ENCODE measurements at places on chromosomes 1 and 21.

DNA sequence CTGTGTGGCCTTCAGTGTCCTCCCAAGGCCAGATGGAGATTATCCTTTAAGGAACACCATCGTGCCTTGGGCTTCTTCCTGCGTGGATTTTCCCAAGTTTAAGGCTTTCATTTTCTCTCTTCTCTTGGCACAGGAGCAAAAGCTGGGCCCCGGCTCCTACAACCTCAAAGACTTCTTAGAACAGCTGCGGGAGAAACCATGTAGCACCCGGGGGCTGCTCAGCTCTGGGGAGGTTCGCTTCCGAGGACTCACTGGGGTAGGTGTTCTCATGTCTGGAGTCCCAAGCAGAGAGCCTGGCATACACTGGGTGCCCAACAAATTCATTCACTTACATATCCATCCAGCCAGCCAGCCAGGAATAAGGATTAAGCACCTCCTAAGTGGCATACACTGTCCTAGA is 6.6 kb upstream of the TTC22 start:
- DNase-seq = no peak

GRCh38 chr1:99814373-99814900 is 35.7 kb upstream of the AGL start:
- DNase-seq = no peak

DNA sequence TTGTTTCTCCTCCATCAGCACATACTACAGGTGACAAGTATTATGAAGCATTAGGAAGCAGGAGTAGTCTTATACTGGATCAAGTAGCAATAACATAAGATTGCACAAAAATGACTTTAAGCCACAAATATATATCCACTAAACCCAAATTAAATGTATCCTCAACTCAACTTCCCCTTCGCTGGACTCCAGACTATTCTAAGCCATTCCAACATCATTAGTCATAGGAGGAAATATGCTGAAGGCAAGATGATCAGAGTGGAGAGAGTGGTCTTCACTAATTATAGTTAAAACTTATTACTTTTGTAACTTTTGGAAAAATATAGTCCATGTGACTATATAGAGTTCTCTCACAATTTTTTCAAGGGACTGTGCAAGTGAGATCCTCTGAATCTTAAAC is 390.7 kb upstream of the ZP4 start:
- no peak for DNase-seq

DNA sequence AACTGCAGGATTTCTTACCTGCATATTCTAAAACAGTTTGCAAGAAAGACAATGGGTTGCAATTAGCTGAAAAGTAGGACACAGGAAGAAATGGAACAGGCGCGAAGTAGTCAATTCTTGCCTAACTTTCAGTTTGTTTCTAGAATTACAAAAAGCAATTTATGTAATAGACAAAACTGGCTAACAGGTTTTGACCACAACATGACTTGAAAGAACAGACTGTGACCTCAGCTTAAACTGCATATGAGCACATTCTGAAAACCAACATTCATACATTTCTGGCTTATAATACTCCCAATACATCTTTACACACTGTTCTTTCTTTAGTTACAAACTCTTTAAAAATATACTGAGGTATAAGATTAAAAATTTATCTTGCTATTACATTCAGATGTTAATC is 405.9 kb upstream of the B3GALT2 start:
- no peak for DNase-seq

GRCh38 chr21:15627823-15628222 is 102.0 kb upstream of the USP25 start:
- DNase-seq = no peak

GRCh38 chr1:45804669-45804969 is 1.2 kb downstream of the MAST2 start:
- no peak for DNase-seq

GRCh38 chr1:210779269-210779668 is 354.7 kb downstream of the KCNH1 start:
- DNase-seq = no peak

DNA sequence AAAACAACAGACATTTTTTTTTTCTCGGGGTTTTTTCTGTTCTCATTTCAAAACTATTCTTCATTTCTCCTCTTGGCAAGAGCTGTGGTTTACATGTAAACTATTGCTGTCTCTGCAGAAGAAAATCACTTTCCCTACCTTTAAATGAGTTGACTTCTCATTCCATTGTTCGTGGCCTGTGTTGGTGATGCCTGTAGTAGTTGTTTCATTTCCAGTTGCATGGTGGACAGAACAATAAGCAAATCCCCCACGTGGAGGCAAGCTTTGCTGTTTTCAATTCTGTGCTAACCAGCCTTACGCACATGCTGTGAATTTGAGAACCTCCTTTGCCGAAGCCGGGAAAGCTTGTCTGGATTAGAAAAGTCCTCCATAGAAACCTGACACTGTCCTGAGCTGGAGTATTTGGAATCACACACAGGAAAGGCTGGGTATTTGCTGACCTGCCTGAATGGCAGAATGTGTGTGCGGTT is 26.2 kb upstream of the MAP3K7CL start:
- peak; percentile 15 for DNase-seq

- no peak for DNase-seq
These were observed 14.5 kb upstream of the NLRP3 start for GRCh38 chr1:247401310-247402119.

- DNase-seq = no peak
These were observed 643 bp downstream of the CFAP298 start for GRCh38 chr21:32611471-32611997.

GRCh38 chr1:152654110-152654509 is 9.1 kb upstream of the LCE2D start:
- peak; percentile 28 for DNase-seq

- DNase-seq = no peak
These were observed 75.4 kb downstream of the CENPF start for GRCh38 chr1:214678386-214678785.

DNA sequence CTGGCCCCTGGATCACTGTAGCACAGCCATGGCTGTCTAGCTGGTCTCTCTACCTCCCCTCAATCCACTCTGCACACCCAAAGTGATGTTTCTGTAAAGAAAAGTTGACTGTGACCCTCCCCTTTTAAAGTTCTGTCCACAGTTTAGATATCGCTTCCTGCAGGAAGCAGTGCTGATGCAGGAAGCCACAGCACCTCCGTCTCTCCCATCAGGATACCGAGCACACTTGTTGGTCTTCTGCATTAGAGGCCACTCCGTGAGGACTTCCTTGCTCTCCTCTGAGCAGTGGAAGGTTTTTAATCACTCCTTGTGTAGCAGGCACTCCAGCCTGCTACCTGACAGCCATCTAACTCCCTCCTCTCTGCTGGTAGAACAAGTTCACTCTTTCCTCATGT is 69.5 kb downstream of the GADD45A start:
- DNase-seq = no peak

GRCh38 chr1:52007215-52008002 is 16.9 kb upstream of the RAB3B start:
- DNase-seq = no peak

- DNase-seq = no peak
These were observed 161.2 kb downstream of the RUNX1 start for GRCh38 chr21:34887725-34888568.

DNA sequence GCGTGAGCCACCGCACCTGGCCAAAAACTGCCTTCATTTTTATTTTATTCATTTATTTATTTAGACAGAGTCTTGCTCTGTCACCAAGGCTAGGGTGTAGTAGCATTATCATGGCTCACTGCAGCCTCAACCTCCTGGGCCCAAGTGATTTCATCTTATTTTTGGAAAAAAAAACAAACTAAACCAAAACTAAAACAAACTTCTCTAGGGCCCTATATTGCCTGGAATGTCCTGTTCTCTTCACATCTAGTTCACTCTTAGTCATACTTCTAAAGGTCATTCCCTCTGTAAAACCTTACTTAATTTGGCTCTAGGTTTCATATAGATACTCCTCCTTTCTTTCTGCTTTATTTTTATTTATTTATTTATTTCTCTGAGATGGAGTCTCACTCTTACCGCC is 15.6 kb downstream of the RPS27 start:
- no peak for DNase-seq

- no peak for DNase-seq
These were observed 902.9 kb downstream of the LTN1 start for GRCh38 chr21:28089599-28090441.

DNA sequence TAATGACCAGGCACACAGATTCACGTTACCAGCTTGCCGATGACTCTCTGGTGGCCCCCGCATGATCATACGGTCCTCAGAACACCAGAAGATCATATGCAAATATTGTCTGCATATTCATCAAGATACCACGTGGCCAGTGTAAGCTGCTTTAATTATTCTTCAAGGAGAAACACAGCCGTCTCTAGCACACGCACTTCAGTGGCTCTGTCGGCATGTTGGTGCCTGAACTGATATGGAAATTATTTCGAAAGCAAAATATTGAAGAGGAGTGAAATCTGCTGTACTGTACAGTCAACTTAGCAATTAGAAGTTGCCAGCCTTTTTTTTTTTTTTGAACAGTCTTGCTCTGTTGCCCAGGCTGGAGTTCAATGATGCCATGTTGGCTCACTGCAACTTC is 5.9 kb upstream of the KIF26B start:
- no peak for DNase-seq

GRCh38 chr21:31921079-31921478 is 48.3 kb downstream of the HUNK start:
- no peak for DNase-seq

DNA sequence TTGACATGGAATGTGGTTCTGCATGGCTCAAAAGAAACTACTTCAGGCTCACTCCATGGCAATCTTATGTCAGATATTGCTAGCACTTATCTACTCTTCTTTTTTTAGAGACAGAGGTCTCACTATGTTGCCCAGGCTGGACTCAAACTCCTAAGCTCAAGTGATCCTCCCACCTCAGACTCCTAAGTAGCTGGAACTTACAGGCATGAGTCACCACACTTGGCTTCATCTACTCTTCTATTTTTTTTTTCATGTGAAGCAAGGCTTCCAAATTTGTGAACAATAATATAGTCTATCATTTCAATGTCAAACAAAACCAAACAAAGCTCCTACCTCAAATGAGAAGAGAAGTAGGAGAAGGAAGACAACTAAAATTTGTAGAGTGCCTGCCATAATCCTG is 7.5 kb upstream of the PSEN2 start:
- no peak for DNase-seq

DNA sequence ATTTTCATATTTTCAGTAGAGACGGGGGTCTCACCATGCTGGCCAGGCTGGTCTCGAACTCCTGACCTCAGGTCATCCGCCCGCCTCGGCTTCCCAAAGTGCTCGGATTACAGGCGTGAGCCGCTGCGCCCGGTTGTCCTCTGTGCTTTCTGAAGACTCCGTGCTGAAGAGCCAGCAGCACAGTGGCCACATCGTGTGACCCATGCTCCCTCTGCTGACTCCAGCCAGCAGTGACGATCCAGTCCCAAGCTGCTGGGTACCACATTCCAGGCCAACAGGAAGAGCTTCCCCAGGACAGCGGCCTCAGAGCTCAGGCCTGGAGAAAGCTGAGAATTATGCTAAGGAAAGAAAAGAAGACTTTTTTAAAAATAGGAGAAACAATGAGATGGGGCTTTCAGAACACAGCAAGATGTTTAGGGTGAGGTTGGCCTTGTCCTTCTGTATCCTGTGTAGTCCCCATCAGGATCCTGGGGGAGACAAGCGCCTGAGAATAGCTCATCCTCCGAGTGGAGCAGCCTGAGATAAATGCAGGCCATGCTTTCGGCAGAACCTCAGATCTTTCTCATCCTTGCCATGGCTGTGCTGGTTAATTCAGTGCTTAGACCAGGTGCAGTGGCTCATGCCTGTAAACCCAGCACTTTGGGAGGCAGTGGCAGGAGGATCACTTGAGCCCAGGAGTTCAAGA is 207.1 kb downstream of the SLC35F3 start:
- no peak for DNase-seq

- DNase-seq = no peak
These were observed 67.6 kb downstream of the CDC7 start for GRCh38 chr1:91568261-91568660.

GRCh38 chr1:102470767-102471166 is 474.0 kb upstream of the OLFM3 start:
- no peak for DNase-seq

GRCh38 chr1:92201973-92202372 is 15.7 kb upstream of the C1orf146 start:
- DNase-seq = no peak

Data from NCI-H187 treated with DMSO at 0.1 percent for 48 hours (cell line).